Hematopoietic multipotent progenitor cell (in vitro differentiated cells): ENCODE measurements at places on chromosomes 5 and 9. TPM values are rescaled to one million over a fixed set of nuclear protein-coding genes. Genes with fewer than 3 reads are reported as not detected.

MZB1 gene
- total RNA-seq, result 90.8 TPM

SERF1A gene
- 6.7 TPM for total RNA-seq

- peak; percentile 30 for DNase-seq
Observed at GRCh38 chr5:127746756-127747155, 43.6 kb downstream of the CCDC192 start.

- no peak for DNase-seq
Observed at GRCh38 chr9:78874061-78874460, 577.1 kb downstream of the PSAT1 start.

GRCh38 chr5:119312403-119312802 lies 43.4 kb upstream of the TNFAIP8 start:
- DNase-seq, result no peak

SVEP1 gene
- total RNA-seq, result under 0.01 TPM

IL4 gene
- not detected for total RNA-seq

FOXI1 gene
- not detected for total RNA-seq

DNA sequence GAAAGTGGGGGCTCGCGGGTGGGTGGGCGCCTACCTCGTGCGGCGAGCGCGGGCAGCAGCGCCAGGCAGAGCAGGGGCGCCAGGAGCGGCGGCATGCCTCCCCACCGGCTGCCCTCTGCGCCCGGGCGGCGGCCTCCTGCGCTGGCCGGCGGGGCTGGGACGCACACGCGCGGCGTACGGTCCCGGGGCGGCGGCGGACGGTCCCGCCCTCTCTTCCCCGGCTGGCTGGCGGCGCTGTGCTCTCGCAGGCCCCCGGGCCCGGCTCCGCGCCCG lies 220 bp downstream of the NOTCH1 start:
- DNase-seq, result no peak

GRCh38 chr5:234450-234849 lies 16.3 kb downstream of the SDHA start:
- no peak for DNase-seq

CCNI2 gene
- 0.27 TPM for total RNA-seq

DNA sequence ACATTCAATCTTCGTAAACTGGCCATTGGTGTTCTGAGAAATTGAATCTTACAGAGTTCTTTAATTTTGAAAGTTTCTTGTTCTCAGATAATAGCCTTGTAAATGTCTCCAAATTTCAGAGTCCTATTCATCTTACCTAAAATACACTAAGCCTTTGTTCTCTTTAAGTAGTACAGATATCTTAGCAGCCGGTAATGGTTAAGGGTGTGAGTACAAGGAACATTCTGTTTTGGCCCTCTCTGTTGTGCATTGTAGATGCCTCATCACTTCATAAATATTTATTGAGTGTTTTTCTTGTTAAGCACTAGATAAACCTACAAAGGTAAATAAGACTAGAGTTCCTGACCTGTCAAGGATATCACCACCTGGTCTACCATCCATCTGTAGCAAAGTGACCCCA lies 35.2 kb downstream of the ZCCHC7 start:
- no peak for DNase-seq

GRCh38 chr9:81103597-81104471 lies 585.5 kb downstream of the TLE1 start:
- DNase-seq, result no peak

SLC36A3 gene
- not detected for total RNA-seq

BARX1 gene
- not detected for total RNA-seq

ECSCR gene
- not detected for total RNA-seq

- no peak for DNase-seq
Observed at GRCh38 chr9:126791406-126792230, 13.2 kb upstream of the ZBTB43 start.

GRCh38 chr5:164345853-164346252 lies 840.4 kb downstream of the MAT2B start:
- no peak for DNase-seq

- DNase-seq, result no peak
Observed at GRCh38 chr5:155080721-155081120, 67.2 kb downstream of the KIF4B start.

DNA sequence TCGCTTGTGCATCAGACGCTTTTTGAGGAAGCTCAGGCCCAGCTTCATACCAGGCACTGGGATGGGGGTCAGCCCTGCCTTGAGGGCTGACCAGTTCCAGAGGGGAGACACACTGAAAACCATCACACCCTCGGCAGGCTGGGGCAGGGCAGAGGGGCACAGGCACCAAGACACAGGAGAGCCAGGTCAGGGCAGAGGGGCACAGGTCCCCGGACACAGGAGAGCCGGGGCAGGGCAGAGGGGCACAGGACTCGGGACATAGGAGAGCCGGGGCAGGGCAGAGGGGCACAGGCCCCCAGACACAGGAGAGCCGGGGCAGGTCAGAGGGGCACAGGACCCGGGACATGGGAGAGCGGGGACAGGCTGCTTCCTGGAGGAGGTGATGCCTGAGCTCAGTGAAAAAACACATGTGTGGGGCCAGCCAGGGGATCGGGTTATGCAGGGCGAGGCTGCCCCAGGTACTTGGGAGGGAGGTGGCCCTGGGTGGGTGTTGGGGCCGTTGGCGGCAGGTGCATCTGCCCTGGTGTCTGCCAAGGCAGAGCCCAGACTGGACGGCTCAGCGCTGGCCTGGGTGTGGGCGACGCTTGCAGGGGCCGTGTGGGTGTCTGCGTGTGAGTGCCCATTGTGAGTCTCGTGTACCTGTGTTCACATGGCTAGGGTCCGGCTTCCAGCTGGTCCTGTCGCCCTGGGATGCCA lies 15.1 kb upstream of the SLC2A6 start:
- no peak for DNase-seq

TSSK1B gene
- not detected for total RNA-seq

DNA sequence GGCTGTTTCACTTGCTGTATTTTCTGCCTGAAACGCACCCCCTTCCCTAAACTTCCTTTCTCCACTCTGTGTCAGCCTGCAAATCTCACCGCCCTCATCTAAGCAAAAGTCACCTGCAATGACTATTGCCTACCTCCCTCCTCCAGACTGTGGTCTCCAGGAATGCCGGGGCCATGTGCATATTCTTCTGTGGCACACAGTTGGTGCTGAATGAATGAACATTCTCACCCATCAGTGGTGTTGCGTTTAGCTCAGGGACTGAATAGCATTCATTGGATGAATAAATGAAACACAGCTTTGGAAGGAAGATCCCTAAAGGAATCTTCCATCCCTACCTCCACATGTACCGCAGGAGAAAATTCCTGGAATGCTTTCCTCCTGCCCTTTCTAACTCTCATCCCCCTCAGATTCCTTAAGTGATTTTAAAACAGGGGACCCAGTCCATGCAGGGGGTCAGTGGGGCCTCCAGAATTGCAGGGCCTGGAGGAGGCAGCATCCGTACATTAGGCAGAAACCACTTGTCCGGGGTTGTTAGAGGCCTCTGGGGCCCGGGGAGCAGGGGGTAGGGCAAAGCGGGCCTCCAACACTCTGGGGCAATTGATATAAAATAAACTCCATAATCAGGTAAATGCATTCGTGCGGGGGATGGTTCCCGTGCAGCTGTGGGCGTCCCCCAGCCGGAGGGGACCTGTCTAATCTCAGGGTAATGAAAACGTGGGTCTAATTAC lies 28.3 kb upstream of the PTGS1 start:
- no peak for DNase-seq

DNA sequence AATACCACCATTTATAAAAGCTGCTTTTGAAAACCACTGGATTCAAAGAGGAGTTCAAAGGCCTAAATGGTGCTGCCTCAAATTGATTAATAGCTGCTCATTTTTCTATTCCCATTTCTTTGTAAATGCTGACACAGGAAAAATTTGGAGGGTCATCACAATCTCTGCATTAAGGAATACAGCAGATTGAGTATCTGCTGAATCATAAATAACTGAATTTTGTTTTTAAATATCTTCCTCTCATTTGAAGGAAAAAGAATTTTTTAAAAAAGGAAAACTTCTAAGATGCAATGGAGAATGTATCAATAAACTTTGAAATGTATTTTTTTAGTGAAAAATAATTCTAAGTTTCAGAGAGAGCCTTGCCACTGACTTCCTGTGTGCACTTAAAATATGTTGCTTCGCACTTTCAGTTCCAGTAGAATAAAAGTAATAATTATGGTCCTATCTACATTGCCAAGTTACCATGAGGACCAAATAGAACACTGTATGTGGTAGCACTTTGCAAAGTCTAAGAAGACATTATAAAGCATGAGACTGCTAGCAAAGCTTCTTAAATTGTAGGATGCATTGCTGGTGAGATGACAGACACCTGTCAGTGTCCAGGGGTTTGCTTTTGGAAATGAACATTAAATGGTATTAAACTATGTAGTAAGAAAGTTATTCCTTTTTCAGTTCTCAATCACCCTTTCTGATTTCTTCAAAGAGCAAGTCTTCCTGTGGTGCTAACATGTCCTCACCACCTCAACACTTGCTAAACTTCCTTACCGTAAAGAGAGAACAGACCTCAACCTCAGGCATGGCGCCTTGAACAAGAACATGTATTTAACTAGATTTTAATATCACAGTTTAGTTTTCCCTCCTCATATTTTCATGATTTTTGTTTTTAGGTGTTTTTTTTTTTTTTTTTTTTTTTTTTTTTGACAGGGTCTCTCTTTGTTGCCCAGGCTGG lies 555.1 kb downstream of the EBF1 start:
- DNase-seq, result no peak

GRCh38 chr9:93084471-93084881 lies 11.5 kb upstream of the CARD19 start:
- no peak for DNase-seq

DNA sequence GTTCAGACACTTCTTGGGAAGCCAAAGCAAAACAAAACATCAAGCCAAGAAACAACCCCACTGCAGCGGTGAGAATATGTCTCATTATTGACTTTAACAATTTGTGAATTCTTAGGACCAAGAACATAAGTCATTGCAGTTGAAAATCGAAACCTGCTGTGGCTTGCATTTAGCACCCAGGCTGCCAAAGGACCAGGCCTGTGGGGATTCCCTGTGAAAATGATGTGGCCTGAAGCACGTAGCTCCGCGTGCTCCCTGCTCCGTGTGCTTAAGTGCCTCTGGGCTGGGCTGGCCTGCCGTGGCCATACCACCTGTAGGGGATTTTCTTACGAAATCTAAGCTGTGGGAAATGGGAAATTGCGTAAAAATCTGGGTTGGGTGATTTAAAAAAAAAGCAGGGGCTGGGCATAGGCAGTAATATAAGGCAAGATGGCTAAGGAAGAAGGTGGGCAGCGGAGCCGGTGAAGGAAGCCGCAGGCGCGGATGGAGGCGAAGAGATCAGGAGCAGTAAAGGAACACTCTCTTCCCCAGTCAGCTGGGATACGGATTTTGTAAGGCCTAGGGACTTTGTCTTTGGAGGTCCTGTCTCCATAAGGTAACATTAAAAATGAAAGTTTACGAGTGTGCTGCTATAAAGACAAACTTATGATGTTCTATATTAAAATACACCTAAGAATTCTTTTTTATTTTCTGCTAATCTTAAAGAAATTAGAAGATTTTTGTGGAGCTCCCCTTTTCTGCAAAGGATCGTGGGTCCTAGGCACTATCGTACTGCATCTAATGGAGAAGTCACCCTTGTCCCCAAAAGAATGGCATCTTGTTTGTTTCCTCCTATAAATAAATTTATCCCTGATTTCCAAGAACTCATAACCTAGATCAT lies 189.6 kb upstream of the SEMA6A start:
- DNase-seq, result no peak

FASTKD3 gene
- total RNA-seq, result 4.6 TPM

- peak; percentile 90 for DNase-seq
Observed at GRCh38 chr9:101458963-101459631, 23.5 kb upstream of the ALDOB start.

DNA sequence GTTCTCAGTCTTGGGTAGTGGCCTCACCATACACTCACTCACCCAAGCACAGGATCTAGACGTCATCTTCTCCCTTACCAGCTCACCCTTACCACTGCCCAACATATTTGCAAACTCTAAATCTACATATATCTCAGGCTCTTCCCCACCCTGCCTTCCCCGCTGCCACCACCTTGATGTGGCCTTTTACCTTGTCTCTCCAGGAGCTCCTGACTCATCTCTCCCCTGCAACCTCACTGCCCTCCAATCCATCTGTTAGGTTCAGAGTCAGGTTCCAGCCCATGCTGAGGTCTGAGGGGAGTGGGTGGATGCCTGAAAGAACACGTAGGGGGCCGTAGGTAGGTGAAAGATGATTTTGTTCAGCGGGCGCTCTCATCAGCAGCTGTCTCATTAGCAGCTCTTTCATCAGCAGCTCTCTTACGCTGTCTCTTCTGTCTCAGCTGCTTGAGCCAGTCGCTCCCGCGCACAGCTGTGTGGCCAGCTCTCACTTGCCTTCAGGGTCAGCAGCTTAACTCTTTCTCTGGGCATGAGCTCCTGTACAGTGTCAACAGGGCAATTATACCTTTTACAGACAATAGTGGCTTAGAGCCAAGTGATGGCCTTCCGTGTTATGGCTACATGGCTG lies 23.1 kb upstream of the CKMT2 start:
- DNase-seq, result no peak

- DNase-seq, result no peak
Observed at GRCh38 chr5:107915176-107915812, 244.6 kb upstream of the EFNA5 start.

DNA sequence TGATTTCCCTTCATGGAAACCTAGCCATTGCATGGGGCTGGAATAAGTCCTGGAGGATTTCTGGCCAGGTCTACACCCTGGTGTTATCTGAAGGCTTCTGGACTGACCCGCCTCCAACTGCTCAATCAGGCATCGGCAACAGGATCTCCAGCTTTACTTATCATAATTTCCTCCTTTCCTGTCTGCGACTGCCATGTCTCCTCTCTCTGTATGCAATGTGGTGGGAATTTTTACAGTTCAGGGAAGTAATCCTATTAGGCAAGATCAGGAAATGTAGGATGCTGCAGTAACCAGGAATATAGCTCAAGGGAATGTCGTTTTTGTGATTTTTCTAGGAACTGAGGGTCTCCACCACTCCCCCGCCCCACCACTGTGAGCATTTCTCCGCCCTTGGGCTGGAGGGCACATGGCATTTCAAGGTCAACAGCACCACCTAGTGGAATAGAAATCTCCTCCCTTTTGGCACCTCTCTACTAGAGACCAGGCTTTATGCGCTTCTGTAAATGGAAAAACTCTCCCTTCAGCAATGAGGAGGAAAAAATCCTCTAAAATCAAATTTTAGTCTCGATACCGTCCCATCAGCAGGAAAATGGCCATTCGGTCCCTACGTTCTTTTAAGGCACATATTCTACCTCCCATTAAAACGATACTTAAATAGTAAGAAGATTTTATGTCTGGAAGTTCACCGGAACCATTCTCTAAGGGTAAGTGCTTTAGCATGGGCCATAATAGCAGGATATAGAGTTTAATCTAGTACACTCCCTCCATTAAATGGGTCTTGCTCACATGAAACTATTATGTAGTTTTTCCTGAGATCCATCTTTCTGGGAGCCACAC lies 93.0 kb downstream of the YTHDC2 start:
- DNase-seq, result peak; percentile 21

GRCh38 chr9:37449862-37450632 lies 15.2 kb downstream of the ZBTB5 start:
- DNase-seq, result no peak

DNA sequence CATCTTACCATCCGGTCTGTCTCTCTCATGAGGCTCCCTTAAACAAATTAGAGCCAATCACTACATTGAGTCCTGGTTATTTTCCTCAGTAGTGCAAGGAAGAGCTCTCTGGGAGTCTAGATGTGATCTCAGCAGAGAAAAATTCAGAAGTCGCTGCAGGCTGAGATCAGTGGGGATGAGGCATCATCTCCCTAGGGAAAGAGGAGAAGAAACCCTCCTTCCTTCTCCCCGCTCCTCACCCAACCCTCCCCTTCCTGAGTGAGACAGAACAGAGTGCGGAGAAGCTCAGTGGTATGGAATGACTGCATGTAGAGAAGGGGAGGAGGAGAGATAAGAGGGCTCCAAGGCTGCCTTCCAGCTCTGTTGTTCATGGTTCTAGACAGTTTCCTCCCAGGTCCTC lies 80.5 kb downstream of the PAPPA start:
- no peak for DNase-seq
